ENCODE measurements at places on chromosomes 6 and 20. TPM values are rescaled to one million over a fixed set of nuclear protein-coding genes. Genes with fewer than 3 reads are reported as not detected.

The SLC22A16 gene
- not detected for total RNA-seq

The DNAH8 gene
- total RNA-seq, result not detected

The TTI1 gene
- 34.1 TPM for total RNA-seq

The OPRM1 gene
- not detected for total RNA-seq

The TFEB gene
- 14.6 TPM for total RNA-seq

The BMP2 gene
- not detected for total RNA-seq

The ARFGEF3 gene
- 1.8 TPM for total RNA-seq

The VNN1 gene
- total RNA-seq, result not detected

The PRRT1 gene
- 1.6 TPM for total RNA-seq

The COL9A3 gene
- total RNA-seq, result not detected

The USP49 gene
- 5.7 TPM for total RNA-seq

The OGFR gene
- total RNA-seq, result 53.6 TPM

The MOG gene
- not detected for total RNA-seq

The SLC22A3 gene
- total RNA-seq, result not detected

The FNDC1 gene
- not detected for total RNA-seq

The CNR1 gene
- not detected for total RNA-seq

The CST2 gene
- total RNA-seq, result not detected

The SYNDIG1 gene
- not detected for total RNA-seq

The SAMD3 gene
- total RNA-seq, result 6.4 TPM

The OR12D3 gene
- not detected for total RNA-seq

The RAB44 gene
- not detected for total RNA-seq

The SLC22A1 gene
- 0.31 TPM for total RNA-seq

The LAMP5 gene
- not detected for total RNA-seq

The HTR1E gene
- total RNA-seq, result not detected

The CST4 gene
- not detected for total RNA-seq

The XKR7 gene
- not detected for total RNA-seq

The SIRPB1 gene
- 0.83 TPM for total RNA-seq

The PNPLA1 gene
- not detected for total RNA-seq

The GRM4 gene
- 0.11 TPM for total RNA-seq

The FAM110A gene
- 20.5 TPM for total RNA-seq

The KIAA1755 gene
- total RNA-seq, result not detected

The MKKS gene
- total RNA-seq, result 6.9 TPM

The LST1 gene
- total RNA-seq, result 40.4 TPM

The TAAR1 gene
- not detected for total RNA-seq

The KCNK15 gene
- 0.25 TPM for total RNA-seq

The VARS1 gene
- total RNA-seq, result 150 TPM

The ACSS1 gene
- total RNA-seq, result 18.2 TPM

The SRSF12 gene
- total RNA-seq, result 0.83 TPM

Measured in activated CD8-positive, alpha-beta T cell treated with anti-CD3 and anti-CD28 coated beads for 36 hours (primary cell).